Fibroblast of skin of right quadriceps (primary cell): ENCODE measurements at places on chromosomes 7 and 10.

DNA sequence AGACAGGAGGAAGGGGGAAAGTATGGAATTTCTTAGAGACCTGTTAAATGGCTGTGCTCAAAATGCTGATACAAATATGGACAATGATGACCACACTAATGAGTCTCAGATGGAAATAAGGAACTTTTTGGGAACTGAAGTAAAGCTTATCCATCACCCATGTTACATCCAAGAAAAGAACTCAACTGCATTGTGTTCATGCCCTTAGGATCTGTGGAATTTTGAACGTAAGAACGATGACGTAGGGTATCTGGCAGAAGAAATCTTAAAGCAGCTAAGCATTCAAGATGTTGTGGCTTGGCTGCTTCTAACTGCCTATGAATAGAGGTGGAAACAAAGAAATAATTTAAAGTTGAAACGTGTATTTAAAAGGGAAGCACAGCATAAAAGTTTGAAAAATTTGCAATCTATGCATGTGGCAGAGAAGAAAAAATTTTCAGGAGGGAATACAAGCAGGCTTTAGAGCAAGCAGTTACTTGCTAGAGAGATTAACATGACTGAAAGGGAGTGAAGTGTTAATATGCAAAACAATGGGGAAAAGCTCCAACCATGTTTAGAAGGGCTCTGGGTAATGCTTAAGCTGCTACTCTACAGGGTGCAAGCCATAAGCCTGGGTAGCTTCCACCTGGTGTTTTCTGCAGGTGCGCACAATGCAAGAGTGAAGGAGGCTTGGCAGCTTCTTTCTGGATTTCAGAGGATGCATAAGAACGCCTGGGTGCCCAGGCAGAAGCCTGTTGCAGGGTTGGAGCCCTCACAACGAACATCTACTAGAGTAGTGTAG, 499.7 kb upstream of the SEMA3D start:
- no peak for DNase-seq

DNA sequence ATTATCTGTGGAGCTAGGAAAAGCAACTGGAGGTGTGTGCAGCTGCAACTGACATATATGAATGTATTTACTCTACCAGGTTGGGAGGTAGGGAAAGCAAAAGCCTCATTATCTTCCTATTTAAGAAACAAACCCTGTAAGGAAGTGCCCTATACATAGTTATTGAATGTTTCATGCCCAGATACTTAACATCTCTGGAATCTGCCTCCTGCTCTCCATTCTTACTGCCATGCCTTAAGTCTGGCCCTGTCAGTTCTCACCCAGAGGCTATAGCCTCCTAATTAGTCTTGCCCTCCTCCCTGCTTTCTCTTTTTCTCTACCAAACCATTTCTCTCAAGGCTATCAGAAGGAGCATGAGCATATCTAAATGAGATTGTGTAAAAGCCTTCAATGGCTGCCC, 542.6 kb upstream of the LRRN3 start:
- no peak for DNase-seq

- no peak for DNase-seq
Measured at GRCh38 chr10:119191881-119192280, 13.3 kb upstream of the PRDX3 start.

- peak; percentile 84 for DNase-seq
Measured at GRCh38 chr10:43692051-43692825, 43.6 kb upstream of the ZNF32 start.

DNA sequence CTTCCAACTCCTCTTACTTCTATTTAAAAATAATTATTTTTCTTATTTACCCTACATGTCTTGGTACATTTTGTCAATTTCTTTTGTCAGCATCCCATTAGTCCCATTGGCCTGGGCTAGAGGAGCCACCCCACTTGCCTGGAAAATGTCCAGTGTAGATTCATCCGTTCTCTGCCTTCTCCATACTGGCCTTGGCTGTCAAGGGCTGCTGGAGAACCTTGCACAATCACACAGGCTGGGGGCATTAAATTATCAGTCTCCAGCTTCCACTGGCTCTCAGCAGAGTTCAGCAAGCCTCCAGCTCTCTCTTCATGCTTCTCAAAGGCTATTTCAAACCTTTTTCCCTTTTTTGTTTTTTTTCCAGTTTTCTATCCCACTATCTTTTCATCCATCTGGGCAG, 13.8 kb upstream of the ZCCHC24 start:
- DNase-seq = no peak

- no peak for DNase-seq
Measured at GRCh38 chr7:24476227-24476626, 97.0 kb upstream of the PALS2 start.

GRCh38 chr10:28312572-28312971, 9.7 kb upstream of the MPP7 start:
- peak; percentile 52 for DNase-seq

- no peak for DNase-seq
Measured at GRCh38 chr10:44995581-44995913, 5.2 kb upstream of the ZNF22 start.

- DNase-seq = no peak
Measured at GRCh38 chr10:97525086-97525485, 26.4 kb downstream of the UBTD1 start.

- DNase-seq = no peak
Measured at GRCh38 chr10:43959364-43960134, 310.9 kb upstream of the ZNF32 start.

DNA sequence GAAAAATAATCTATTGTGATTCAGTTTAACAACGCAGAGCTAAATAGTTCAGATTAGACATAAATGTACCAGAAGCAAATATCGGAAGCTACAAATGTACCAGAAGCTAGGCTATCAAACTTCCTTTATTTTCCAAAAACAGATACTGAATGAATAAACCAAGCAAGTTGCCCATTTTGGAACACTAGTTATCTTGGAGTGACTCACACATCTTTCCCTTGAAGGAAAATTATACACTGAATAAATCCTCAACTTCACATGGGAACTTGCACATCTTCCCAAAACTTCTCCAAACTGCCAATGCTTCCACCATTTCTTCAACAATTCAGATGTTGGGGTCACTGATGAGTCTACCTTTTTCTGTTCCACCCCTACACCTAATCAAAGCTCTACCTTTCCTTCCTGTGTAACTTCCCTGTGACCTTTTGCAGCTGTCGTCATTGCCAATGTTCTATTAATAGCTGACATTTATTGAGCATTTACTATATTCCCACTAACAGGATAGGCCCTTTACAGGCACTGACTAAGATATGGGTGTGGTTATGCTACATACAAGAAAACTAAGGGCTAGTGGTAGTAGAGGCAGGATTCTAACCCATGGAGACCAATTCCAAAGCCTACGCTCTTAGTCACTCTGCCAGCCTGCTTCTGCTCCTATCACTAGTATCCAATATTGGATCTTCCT, 22.7 kb downstream of the RELN start:
- DNase-seq = no peak

GRCh38 chr7:142030294-142030693, 34.6 kb downstream of the MGAM start:
- DNase-seq = peak; percentile 1

DNA sequence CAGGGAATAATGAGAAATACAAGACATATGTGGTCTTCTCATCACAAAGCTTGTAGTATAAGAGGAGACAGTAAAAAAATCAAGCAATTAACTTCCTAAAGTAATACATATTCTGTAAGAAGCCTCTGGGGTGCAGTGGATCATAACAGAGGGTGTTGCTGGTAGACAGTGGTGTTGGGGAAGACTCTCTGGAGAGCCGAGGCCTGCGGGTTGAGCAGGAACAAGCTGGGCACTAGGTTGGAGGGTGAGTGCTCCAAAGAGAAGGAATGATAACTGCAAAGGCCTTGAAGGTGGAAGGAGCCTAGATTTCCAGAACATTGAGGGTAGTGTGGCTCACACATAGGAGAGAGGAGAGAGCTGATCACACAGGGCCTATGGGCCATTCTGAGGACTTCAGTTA, 1.5 kb downstream of the GIMAP4 start:
- DNase-seq = no peak

DNA sequence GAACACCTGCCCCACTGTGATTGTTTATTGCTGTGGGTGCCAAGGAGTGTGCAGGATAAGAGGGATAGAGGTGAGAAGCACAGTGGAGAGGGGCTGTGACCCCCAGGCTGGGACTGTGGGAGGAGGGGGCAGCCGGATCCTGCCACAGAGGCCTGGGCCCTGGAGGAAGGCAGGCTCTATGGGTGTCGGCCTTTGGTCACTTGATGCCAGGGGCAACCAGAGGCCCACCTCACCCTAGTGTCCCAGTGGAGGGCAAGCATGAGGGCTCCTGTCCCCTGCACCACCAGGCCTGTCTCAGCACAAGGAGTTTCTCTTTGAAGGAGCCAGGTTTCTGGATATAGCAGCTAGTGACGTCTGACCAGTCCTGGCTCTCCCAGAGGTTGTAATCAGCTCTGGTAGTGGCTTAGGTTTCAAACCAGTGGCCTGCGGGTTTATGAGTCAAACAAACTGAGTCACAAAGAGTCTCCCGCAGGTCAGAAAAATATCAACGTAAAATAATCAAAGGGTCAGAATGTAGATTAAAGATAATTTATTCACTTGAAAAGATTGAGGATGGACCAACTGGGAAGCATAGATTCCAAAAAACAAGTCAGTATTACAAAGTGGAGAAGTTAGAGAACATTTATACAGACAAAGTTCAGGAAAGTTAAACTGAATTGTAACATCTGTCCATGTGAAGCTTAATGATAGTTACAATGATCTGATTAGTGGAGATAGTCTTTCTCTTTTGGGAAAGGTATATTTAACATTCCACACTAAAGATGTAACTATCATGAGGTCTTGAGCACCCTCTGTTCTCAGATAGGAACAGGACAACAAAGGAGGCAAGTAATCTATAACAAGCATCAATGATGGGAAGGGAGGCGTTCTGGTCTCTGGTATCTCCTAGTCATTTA, 37.2 kb upstream of the ZNF488 start:
- no peak for DNase-seq

DNA sequence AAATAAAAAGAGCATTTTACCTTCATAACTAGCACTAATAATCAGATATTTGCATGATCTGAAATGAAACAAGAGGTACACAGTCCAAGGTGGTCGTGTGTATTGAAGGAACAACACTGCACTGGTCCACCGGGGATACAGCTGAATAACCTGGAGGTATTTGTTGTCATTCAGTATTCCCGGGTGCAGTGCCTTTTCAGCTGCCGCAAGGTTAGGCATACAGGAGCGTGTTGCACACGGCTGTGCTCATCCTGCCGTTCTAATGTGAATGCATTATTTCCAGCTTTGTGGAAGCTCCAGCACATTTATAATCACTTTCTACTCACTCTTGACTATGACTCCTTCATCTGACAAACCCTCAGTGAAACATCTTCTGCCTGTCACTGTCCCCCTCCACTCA, 377.8 kb downstream of the GFRA1 start:
- no peak for DNase-seq

- no peak for DNase-seq
Measured at GRCh38 chr7:158422887-158423560, 164.6 kb downstream of the PTPRN2 start.

DNA sequence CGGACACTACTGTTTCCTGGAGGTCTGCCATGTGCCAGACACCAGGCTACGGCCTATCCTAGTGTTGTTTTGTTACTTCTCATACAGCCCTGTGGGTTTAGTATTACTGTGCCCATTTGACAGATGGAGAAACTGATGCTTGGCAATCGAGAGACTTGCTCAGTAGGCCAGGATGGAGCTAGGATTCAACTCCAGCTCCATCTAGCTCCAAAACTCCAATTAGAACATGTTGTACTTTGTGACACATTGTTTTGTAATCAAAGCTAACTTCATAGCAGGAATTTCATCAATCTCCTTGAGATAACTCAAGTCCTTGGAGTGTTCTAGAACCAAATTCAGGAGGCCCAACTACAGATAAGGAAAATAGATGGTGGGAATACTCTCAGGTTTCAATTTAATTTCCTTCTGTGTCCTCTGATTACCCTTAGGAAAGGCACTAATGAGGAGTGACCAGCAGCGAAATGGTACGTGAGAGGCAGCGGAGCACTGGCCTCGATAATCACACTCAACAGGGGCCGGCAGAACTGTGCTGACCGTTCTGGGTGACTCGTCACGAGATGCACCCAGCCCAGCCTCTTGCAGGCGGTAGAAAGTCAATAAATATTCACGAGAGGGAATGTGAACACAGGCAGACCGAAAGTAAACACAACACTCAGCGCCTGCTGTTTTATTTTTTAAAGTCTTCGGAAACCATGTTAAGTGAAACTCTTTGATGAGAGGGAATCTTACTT, 269.6 kb upstream of the NEBL start:
- DNase-seq = no peak

GRCh38 chr10:111077785-111078504, 1.1 kb downstream of the ADRA2A start:
- DNase-seq = no peak
